ENCODE measurements at places on chromosomes 4 and X.
A peak's percentile ranks its signal among the peaks of the same experiment; 100 is the strongest.

DNA sequence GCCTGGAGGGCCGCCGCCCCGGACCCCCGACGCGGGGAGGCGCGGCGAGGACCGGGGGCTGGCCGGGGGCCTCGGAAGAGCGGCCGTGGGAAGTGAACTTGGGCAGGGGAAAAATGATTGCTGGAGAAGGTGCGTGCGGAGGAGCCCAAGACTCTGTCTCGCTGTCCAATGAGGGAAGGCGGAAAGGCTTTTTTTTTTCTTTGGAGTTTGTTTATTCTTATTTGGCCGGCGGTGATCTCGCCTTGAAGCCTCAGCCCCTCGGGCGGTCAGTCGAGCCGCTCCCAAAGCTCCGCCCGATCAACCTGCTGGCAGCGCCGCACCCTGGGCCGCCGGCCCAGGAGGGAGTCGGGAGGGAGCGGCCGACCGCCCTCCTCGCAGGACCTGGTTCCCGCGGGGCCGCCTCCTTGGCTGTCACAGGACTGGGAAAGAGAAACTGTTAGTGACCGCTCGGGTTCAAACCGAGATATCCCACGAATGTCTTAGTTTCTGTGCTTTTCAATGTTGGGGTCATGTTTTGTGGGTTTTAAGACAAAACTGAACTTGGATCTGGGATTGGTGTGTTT is 2.5 kb downstream of the CPEB2 start:
- DNase-seq = peak; percentile 71

DNA sequence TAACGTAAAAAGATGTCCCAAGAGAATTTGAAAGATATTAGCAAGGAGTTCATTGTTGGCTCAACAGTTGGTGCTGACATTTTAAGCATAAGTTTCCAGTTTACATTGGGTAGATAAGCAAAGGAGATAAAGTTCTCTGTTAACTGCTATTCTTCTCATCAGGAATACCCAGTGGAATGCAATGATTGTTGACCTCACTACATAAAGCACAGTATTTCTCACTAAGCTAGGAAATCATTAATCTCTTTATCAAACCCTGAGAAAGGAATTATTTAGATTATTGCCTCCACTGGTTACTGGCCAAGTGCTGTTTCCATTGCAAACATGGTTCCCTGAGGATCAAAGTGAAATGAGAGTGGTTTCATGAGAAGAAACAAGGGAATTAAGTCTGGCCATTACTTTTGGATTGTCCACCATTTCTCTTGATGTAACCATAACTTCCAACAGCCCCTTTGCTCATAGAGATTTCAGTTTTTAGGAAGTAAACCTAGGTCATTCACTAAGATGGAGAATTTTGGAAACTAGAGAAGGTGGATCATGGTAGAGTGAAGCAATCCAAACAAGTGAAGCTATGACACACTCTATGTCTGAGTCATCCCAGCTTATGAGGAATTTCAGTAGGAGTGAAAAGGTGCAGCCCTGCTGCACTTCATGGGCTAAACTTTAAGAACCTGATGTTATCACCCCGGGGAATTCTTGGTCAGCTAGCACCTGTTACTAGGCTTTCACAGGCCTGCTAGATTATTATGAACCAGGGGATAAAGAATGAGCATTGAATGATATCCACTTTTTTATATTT is 163.4 kb downstream of the AREG start:
- DNase-seq = no peak

- DNase-seq = peak; percentile 81
Measured at GRCh38 chr4:1578251-1578773, 105.8 kb downstream of the FAM53A start.

DNA sequence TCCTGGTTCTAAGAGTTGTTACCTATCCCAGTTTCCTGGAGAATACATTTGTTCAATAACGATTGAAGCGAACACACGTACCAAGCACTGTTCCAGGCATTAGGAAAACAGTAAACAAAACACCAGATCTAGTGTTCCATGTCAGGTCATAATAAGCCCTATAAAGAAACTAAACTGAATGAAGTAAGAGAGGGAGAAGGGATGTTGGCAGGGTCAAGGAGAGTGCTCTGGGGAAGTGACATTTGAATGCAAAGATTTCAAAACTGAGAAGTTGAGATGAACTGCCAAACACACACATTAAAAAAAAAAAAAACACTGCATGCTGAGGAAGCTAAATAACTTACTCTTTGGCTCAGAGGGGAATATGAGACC is 14.4 kb upstream of the ENAM start:
- no peak for DNase-seq

DNA sequence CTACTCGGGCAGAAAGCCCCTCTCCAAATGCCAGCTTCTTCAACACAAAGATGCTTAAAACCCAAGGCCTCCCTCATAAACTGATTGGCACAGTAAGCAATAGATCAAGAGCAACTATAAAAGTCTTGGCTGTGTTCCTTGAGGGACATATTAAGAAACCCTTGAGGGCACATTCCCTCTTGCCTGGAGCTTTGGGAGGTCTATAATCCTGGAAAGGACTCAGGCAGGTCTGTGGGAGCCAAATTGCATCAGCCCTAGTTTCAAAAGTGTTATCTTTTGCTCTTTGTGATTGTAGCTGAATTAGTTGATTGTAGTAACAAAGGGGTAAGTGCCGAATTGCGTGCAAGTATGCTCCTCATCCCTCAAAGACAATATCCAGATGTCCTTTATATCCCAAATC is 18.6 kb upstream of the SETD7 start:
- DNase-seq = no peak

DNA sequence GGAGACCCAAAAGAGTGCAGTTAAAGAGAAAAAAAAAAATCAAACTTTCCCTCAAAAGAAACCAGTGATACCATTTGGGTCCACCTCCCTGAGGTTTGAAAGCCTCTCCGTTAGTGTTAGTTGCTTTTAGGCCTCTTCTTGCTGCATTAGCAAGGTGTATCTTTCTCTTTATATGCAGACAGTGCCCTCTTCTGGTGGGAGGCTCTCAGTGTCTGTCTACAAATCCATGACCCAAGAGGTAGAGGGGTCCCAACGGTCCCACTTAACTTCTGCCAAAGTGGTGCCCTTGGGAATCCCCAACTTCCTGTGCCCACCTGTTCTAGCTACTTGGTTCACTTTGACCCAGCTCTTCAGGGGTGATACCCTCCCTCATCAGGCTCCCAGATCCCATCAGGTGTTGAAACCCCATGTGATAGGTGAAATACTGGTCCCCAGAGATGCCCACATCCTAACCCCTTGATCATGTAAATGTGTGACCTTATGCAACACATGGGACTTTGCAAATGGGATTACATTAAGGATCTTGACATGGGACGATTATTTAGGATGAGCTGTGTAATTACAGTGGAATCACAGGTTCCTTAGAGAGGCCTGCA is 63.7 kb upstream of the CD99 start:
- DNase-seq = peak; percentile 87

DNA sequence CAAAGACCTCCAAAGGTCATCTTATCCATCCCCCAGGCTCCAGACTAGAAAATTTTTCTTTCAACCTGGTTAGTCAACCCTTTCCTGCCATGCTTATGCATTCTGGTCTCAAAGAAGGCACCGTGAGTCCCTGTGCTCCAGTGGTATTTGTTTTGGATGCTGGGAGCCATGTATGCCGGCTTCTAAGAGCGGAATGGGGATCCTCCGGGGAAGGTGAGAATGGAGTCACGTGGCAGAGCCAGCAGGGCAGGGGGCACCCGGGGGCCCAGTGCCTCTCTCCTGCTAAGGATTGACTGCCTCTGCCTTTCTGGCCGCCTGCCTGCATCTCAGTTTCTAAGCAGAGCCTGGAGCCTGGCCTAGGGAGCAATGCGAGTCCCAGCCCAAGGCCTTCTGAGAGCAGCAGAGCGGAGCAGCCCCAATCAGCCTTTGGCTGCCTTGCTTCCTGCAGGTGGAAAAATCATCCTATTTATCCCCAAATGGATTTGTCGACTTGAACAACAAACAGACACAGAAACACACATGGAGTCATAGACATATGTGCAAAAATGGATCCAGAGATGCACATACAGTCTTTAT is 141.0 kb downstream of the PJA1 start:
- DNase-seq = peak; percentile 28

DNA sequence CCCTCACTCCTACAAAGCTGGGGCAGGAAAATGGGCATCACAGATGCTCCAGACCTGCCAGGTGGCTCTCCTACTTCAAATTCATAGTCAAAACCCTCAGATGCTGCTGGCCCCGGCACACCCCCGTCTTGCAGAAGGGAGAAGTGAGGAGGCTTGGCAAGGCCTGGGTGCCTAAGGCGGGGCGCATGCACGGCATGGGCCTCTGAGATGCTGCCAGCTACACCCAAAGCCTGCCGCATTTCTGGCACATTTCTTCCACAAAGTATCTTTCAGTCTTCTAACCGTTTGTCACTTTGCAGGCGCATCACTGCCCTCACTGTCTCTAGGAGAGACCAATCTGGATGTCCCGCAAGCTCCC is 19.6 kb downstream of the WDR1 start:
- no peak for DNase-seq

DNA sequence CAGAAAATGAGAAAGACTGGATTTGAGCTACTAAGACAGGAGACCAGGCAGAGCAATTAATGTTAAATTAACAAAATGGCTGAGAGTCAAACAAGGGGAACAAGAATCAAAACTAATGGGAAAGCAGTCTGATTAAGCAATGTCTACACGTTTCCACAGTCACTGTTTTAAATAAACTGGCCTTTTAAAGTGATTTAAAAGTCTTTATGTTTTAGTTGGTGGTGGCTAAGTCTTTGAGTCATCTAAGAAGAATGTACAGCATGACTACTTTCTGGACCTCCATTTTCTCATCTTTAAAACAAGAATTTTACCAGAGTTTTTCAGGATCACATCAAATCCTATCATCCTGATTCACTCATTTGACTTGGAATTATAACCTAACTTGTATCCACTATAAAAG is 233.8 kb downstream of the ENOX2 start:
- no peak for DNase-seq

DNA sequence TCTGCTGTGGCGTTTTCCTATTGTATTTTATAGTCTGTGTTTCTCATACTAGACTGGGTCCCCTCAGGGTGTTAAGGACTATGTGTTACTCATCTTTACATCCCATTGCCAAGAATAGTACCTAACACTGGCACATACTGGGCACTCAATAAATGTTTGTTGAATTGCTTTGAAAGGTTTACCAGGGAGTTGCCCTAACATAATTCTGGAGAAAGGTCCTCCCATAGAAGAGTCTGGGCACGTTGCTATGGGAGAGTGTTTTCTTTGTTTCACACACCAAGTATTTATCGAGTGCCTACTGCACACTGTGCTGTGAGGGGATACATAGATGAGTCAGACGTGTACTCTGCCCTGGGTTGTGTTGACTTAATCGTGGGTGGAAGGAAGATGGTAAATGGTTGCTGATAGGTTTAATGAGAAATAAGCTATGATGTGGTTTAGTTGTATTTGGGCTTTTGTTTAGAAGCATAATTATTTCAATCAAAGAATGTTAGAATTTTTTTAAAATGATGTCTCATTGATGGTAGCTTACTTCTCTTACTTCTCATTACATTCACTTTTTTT is 42.9 kb downstream of the AFF1 start:
- DNase-seq = no peak

GRCh38 chr4:24980064-24980690 is 50.6 kb downstream of the LGI2 start:
- peak; percentile 81 for DNase-seq

DNA sequence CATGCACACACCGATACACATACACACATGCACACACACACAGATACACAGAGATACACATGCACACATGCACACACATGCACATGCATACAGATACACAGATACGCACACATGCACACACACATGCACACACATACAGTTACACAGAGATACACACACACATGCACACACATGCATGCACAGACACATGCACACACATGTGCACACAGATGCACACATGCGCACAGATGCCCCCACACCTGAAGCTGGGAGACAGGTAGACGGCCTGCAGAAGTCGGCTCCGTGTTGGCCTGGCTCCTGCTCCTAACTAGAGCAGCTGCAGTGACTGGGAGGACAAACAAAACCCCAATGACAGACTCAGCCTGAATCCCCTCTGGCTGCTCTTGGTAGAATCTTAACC is 46.8 kb downstream of the PSAPL1 start:
- DNase-seq = no peak

- no peak for DNase-seq
Measured at GRCh38 chr4:101283434-101283833, 63.9 kb downstream of the PPP3CA start.

- DNase-seq = no peak
Measured at GRCh38 chrX:16205840-16206239, 38.6 kb downstream of the MAGEB17 start.

GRCh38 chr4:164012396-164013027 is 518.0 kb downstream of the TMA16 start:
- peak; percentile 86 for DNase-seq

DNA sequence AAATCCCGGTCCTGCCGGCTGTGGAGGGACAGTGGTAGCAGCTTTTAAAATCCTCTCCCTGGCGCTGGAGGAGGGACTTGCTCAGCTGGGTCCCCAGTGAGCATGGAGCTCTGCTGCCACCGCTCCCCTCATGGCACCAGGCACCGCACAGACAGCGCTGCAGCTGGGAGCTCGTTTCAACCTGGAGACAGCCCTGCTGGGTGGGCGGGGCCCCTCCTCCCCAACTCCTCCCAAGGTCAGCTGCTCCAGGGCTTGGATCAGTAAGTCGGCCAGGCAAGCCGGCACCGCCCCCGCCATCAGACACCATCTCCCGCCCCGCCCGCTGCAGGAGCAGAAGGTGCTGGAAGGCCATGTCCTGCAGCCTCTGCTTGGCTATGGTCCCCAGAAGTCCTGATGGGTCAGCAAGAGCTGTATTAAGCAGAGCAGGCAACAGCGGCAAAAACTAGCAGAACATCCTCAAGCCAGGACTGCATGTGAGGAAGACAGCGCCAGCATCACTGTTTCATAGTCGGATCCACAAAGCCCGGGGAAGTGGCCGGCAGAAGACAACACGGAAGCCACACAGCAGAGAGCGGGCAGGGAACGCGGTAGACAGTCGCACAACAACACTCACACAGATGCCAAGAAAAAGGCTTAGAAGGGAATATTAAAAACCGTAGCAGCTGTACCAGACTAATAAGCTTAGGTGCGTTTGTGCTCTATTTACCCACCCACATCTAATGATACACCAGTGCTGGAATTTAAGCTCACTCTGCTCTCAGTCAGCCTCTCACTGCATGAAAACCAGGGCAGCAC is 16.2 kb downstream of the ZFYVE28 start:
- peak; percentile 99 for DNase-seq

DNA sequence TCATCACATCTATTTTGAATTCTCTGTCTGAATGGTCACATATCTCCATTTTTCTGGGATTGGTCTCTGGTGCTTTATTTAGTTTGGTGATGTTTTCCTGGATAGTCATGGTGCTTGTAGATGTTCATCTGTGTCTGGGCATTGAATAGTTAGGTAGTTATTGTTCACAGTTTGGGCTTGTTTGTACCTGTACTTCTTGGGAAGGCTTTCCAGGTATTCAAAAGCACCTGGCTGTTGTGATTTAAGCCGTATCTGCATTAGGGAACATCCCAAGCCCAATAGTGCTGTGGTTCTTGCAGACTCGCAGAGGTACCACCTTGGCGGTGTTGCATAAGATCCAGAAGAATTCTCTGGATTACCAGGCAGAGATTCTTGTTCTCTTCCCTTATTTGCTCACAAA is 44.6 kb downstream of the COL4A5 start:
- no peak for DNase-seq

Data from endodermal cell (in vitro differentiated cells).